ENCODE measurements at places on chromosomes 6 and 20.

- DNase-seq, result peak; percentile 65
Measured at GRCh38 chr20:44738813-44739477, 6.7 kb upstream of the KCNK15 start.

GRCh38 chr20:50085481-50086365, 27.2 kb downstream of the UBE2V1 start:
- DNase-seq, result peak; percentile 76

GRCh38 chr20:6007529-6008103, 46.2 kb downstream of the LRRN4 start:
- DNase-seq, result no peak

DNA sequence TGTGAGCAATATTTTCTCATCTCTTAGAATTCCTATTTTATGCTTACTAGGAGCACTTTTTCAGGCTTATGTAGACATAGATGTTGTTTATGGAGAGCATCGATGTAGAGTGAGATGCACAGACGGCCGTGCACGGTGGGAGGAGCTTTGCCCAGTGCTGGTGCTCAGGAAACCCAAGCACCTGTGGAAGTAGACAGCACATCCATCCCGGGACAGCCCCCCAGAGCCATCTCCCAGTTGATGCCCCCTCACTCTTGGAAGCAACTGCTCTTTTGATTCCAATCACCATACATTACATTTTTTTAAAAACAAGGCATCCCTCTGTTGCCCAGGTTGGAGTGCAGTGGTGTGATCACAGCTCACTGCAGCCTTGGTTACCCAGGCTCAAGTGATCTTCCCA, 143.7 kb downstream of the SMOC2 start:
- no peak for DNase-seq

GRCh38 chr20:50868509-50869495, 62.4 kb downstream of the ADNP start:
- no peak for DNase-seq

DNA sequence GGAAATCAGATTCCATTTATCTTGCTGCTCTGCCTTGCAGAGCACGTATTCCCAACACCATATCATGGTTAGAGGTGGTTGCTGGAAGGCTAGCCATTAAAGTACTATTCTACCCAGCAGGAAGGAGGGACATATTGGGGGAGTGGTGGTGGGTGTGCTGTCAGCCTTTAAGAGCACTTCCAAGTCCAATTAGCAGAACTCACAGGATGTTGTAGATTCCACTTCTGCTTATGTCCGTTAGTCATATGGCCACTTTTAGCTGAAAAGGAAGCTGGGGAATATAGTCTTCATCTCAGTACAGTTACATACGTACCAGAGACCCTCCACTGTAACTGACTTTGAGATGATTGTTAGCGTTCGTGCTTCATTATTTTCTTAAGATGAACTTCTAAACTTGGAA, 94.4 kb downstream of the SAMD3 start:
- no peak for DNase-seq

DNA sequence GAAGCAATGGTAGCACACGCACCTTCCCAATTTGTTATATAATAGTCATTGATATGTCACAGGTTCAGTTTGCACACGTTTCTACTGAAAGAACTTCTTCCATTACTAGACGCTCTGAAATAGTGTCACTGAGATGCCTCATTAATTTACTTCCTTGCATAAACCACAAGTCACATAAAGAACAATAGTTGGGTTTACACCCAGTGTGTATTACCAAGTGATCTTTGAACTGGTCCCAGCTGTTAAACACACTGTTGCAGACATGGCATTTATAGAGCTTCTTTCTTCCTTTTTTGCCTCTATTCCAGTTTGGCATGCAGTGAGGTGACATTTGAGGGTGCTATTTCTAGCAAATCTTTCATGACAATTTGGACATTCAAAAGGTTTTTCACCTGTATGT, 245.3 kb downstream of the EPM2A start:
- DNase-seq, result no peak

- DNase-seq, result peak; percentile 77
Measured at GRCh38 chr6:28719275-28719940, 193.7 kb downstream of the GPX5 start.

DNA sequence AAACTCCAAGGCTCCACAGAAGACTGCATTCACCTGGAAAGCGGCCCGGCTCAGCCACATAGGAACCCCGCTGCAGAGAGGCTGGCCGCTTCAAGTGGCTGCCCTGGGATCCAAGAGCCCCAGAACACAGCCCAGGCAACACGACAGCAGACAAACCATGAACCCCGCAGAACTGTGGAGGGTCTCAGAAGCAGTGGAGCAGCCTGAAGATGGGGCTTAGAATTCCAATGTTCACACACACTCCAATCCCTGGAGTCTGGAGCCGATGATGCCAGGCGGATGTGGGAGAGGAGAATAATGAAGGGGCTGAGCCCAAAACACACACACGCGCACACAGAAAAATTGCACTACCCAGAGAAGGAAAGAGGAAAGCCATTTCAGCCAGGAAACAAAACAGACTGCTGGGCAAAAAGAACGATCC, 52.4 kb downstream of the NINL start:
- no peak for DNase-seq

- peak; percentile 74 for DNase-seq
Measured at GRCh38 chr6:42428326-42429041, 23.2 kb downstream of the TRERF1 start.

DNA sequence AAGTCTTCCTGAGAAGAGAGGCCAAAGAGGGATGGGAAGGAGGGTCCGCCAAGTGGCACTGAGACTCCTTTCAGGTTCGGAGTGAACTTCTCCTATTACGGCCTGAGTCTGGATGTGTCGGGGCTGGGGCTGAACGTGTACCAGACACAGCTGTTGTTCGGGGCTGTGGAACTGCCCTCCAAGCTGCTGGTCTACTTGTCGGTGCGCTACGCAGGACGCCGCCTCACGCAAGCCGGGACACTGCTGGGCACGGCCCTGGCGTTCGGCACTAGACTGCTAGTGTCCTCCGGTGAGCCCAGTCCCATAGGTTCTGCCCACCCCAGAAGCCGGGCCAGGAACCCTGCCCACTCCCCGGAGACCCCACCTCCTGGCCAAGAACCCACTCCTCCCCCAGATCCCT, 4.1 kb downstream of the SLC22A7 start:
- no peak for DNase-seq
